Posterior vena cava (tissue), 2 donors: ENCODE measurements at places on chromosomes 7 and 10. TPM values are rescaled to one million over a fixed set of nuclear protein-coding genes. Genes with fewer than 3 reads are reported as not detected.

DNA sequence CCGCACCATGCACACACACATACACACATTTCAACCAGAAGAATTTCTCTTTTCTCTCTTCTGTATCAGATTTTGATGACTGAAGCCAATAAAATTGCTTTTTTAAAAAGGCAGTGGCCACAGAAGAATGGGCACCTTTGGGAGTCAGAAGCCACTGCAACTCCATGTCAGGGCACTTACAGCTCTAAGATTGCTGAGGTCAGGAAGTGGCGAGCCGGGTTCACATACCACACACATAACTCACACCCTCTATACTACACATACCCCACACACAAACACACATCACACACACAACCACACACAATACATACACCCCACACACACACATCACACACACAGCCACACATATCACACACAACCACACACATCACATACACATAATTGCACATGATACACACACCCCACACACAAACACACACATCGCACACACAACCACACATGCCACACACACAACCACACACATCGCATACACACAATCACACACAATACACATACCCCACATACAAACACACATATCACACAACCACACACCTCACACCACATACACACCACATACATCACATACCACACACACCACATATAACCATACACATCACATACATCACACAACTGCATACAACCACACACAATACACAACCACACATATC is 31.2 kb downstream of the GPRIN2 start:
- peak; percentile 59 for DNase-seq

DNA sequence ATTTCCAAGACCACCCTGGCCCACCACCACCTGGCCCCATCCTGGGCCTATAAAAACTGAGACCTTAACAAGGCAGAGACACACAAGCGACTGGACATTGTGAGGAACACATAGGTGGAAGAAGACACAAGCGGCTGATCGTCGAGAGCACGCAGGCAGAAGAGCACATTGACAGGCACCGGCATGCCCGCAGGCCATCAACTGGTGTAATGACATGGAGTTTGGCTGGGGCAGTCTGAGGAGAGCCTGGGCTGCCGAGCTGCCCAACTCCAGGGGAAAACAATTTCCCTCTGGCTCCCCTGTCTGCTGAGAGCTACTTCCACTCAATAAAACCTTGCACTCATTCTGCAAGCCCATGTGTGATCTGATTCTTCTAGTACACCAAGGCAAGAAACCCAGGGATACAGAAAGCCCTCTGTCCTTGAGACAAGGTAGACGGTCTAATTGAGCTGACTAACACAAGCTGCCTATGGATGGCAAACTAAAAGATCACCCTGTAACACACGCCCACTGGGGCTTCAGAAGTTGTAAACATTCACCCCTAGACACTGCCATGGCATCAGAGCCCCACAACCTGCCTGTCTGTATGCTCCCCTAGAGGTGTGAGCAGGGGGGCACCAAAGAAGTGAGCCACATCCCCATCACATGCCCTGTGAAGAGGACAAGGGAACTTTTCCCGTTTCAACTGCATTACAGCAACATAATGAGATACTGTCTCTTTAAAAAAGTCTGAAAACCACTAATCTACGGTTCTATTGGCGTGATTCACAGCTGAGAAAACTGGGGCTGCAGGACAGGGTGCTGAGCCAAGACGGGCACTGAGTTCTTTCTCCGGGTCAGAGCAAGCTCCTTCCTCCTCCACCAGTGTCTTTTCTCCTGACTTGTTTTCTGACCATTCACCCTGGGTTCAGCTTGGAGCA is 18.5 kb upstream of the TNS3 start:
- no peak for DNase-seq

DNA sequence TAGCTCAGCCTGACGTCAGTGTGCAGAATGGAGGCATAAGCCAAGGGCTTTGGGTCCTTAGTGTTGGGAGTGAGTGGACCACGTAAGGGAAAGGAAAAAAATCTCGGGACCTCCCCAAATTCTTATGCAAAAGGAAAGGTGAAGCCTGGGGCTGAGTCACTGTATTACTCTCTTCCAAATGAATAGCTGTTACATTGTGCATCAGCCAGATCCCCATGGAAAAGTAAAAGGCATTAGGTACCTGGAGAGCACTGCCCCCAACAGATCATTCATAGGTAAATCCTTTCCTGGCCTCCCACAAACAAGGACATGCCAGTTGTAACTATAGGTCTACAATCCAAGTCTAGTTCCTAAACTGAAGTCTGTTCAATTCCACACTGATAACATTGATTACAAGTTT is 170.5 kb downstream of the C1GALT1 start:
- no peak for DNase-seq

Gene DNAJC2
- 20.1 TPM for total RNA-seq

Gene CDK14
- 53.8 TPM for total RNA-seq

GRCh38 chr10:15181576-15182156 is 13.2 kb upstream of the NMT2 start:
- DNase-seq: no peak

DNA sequence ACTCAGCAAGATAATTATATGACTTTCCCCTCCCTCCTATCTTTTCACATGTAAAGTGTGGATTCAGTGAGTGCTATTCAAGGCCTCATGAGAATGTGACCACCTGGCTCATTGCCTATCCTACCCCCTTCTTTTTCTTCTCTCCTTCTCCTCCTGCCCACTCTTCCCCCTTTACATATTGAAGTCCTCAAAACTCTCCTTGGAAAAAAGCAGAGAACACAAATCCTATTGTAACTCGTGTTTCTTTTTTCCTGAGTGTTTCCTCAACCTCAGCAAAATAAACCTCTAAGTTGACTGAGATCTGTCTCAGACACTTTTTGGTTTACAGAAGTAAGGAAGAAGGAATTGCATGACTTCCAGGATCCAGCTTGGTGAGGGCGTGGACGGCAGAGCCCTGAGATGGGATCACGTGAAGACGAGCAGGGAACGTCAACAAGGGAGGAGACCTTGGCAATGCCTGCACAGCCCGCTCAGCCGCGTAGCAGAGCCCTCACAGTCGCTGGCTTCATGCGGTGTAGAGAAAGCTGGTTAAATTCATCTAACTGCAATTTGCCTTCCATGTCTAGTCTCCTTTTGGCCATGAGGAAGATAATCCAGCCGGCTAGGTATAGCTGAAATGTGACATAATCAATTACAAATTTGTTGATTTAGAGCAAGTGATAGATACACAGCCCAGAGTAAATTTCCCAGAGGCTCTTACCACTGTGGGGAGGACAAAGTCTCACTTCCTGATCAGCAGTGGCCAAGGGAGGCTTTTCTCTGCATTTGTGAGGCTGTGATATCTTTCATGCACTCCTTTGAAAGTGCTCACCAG is 75.7 kb downstream of the LYZL2 start:
- DNase-seq: peak; percentile 93

GRCh38 chr10:94366382-94366781 is 3.6 kb upstream of the NOC3L start:
- DNase-seq: no peak

DNA sequence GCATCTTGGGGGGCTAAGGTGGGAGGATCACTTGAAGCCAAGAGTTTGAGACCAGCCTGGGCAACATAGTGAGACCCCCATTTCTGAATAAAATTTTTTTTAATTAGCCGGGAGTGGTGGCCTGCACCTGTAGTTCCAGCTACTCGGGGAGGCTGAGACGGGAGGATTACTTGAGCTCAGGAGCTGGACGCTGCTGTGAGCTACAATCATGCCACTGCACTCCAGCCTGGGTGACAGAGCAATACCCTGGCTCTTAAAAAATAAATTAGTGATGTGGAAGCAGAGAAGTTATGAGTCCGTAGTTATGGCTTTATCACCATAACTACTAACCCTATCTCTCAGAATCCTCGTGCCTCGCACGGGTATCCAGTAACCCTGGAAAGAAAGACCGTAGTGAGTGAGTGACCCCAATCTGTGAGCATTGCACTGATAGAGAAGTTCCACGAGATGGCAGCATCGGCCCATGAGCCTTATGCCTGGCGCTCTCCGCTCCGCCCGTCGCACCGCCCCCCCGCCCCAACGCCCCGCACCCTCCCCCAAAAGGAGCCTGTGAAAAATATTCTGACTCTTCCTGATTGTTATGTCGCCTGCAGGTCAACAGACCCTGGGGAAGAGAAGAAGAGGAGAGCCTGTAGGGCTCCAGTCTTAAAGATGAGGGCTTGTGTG is 4.9 kb upstream of the SLC29A3 start:
- DNase-seq: peak; percentile 88

Gene CALHM2
- 49.8 TPM for total RNA-seq

Gene LBX1
- total RNA-seq: not detected

DNA sequence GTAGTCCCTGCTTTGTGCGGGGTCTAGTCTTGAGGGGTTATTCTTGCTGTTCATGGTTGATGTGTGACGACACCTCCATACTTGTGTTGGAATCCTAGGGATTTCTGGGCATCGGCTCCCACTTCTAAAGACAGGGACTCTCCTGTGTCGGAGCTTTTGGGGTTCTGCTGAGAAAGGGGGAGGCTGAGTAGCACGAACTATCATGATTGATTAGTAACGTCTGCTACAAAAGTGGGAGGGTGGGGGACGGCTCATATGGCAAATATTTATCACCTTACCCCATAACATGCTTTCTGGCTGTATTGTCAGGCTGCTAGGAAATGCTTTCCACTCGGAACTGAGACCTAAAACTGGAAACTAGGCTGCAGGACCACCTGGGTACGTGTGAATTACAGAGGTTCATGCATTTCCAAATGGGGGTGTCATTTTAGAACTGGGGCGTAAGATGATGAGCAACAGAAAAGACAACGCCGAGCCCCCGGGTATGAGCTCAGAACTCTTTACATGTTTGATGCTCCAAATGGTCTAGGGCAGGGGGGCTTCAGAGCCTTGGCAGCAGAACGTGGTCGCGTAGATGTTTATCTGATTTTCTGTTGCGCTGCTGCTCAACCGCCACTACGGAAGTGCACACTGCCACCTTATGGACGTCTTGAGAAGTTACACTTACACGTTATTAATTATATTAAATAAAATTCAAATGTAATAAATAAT is 15.1 kb upstream of the NME8 start:
- peak; percentile 81 for DNase-seq

- DNase-seq: no peak
Measured at GRCh38 chr10:24989867-24990266, 26.1 kb downstream of the ENKUR start.

DNA sequence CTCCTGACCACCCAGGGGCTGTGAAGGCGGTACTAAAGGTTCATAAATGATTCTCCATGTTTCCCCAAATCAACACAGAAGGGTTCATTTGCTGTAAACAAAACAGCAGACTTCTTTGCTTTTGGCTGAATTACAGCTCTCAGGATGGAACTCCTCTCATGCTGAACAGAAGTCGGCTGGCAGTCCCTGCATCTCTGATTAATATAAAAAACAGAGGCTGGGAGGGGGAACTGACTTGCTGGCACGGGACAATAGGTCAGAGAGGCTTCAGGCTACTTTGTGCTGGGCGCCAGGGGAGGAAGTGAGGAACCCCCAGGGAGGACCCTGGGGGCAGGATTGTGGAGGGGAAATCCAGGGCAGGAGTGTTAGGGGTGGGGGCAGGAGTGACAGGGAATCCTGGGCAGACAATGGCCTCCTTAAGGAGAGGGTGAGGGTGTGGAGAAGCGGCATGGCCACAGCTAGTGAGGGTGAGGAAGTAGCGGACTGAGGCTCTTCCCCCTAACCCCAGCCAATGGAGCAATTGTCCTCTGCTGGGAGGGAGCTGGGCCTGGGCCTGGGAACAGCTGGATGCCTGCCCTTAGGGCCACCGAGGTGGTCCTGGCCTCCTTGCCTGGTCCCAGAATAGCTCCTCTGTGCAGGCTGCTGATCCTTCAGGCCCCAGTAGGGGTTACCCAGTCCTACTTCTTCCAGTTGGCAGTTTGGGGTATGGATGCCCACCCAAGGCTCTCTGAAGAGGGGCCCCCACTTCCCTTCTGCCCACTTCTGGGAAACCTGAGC is 9.2 kb upstream of the SFRP5 start:
- no peak for DNase-seq

Gene PNLIPRP2
- not detected for total RNA-seq

- DNase-seq: no peak
Measured at GRCh38 chr7:20310963-20311742, 19.5 kb upstream of the ITGB8 start.

Gene ANKRD22
- 0.33 TPM for total RNA-seq

Gene PTN
- 4.8 TPM for total RNA-seq

- no peak for DNase-seq
Measured at GRCh38 chr7:32506266-32507054, 11.2 kb downstream of the AVL9 start.

DNA sequence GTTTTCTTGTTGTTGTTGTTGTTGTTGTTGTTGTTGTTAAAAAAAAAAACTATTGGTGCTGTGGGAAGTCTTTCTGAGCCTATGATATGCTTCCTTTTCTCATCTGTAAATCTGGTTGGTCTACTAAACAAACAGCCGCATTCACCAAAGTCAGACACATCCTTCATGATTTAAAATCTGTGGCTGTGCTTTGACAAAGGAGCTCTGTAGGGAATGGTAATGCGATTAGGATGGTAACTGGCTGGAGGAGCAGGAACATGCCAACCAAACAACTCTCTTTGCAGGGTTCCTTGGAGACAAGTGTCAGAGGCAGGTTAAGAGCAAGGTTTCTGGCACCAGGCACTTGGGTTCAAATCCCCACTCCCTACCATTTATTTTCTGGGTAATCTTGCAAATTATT is 14.9 kb upstream of the SP4 start:
- no peak for DNase-seq

DNA sequence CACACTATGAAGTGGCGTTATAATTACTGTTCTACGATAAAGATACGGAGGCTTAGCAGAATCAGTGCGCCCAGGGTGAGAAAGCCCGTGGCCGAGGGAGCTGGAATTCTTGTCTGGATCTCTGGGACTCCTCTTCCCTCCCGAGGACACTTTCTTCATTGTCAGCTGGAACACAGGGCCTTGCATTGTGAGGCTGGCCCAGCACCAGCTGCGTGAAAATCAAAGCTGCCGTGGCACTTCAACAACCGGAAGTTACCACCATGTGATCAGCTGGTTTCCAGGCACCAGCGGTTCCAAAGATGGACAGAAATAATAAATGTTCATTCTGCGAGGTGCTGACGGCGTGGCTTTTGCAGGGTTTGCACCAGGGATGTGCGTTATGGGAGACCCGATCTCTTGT is 234.0 kb upstream of the PITRM1 start:
- DNase-seq: no peak
